IgD-negative memory B cell (primary cell): ENCODE measurements at places on chromosomes 6 and 20. TPM values are rescaled to one million over a fixed set of nuclear protein-coding genes. Genes with fewer than 3 reads are reported as not detected.

Gene SRSF12
- 0.41 TPM for polyA plus RNA-seq

Gene RBBP8NL
- not detected for polyA plus RNA-seq

Gene SERPINB6
- 77.8 TPM for polyA plus RNA-seq

Gene PACRG
- polyA plus RNA-seq: not detected

Gene PAX1
- polyA plus RNA-seq: not detected

Gene SLC17A1
- polyA plus RNA-seq: not detected

Gene INSM1
- polyA plus RNA-seq: not detected

Gene MAS1
- not detected for polyA plus RNA-seq

Gene SIGLEC1
- polyA plus RNA-seq: not detected

Gene BTN1A1
- 3.7 TPM for polyA plus RNA-seq

Gene MEI4
- polyA plus RNA-seq: 0.13 TPM

Gene ENPP5
- 1.7 TPM for polyA plus RNA-seq

Gene PLN
- polyA plus RNA-seq: 0.10 TPM

Gene HMGN4
- 120 TPM for polyA plus RNA-seq

Gene SUN5
- not detected for polyA plus RNA-seq

Gene ID4
- polyA plus RNA-seq: not detected

Gene GRM1
- not detected for polyA plus RNA-seq

Gene FOXS1
- polyA plus RNA-seq: not detected

Gene OPRL1
- polyA plus RNA-seq: 3.7 TPM

Gene DEF6
- polyA plus RNA-seq: 122 TPM

Gene PKIB
- polyA plus RNA-seq: not detected

Gene BAG2
- 4.5 TPM for polyA plus RNA-seq

Gene CALHM4
- polyA plus RNA-seq: not detected

Gene ACTL10
- 12.0 TPM for polyA plus RNA-seq

Gene BACH2
- polyA plus RNA-seq: 21.2 TPM

Gene DEFB128
- not detected for polyA plus RNA-seq

Gene PTPRK
- 10.2 TPM for polyA plus RNA-seq

Gene PRPH2
- polyA plus RNA-seq: not detected

Gene SLC12A5
- polyA plus RNA-seq: 0.11 TPM

Gene SYS1
- polyA plus RNA-seq: 24.4 TPM

Gene SMPDL3A
- polyA plus RNA-seq: 1.4 TPM

Gene IRAK1BP1
- 1.8 TPM for polyA plus RNA-seq

Gene PDE10A
- not detected for polyA plus RNA-seq

Gene LBP
- not detected for polyA plus RNA-seq

Gene CLPSL2
- not detected for polyA plus RNA-seq

Gene ZC3H12D
- 8.2 TPM for polyA plus RNA-seq

Gene ARMC2
- polyA plus RNA-seq: 3.2 TPM

Gene DPPA5
- not detected for polyA plus RNA-seq

Gene RRAGD
- polyA plus RNA-seq: 1.0 TPM

Gene PDYN
- not detected for polyA plus RNA-seq

Gene LHFPL5
- polyA plus RNA-seq: not detected

Gene TSHZ2
- 0.73 TPM for polyA plus RNA-seq

Gene TRAPPC3L
- not detected for polyA plus RNA-seq

Gene FLRT3
- not detected for polyA plus RNA-seq

Gene ZFP57
- polyA plus RNA-seq: 1.3 TPM
